ENCODE measurements at places on chromosomes 4 and X. TPM values are rescaled to one million over a fixed set of nuclear protein-coding genes. Genes with fewer than 3 reads are reported as not detected.
A peak's percentile ranks its signal among the peaks of the same experiment; 100 is the strongest.

DNA sequence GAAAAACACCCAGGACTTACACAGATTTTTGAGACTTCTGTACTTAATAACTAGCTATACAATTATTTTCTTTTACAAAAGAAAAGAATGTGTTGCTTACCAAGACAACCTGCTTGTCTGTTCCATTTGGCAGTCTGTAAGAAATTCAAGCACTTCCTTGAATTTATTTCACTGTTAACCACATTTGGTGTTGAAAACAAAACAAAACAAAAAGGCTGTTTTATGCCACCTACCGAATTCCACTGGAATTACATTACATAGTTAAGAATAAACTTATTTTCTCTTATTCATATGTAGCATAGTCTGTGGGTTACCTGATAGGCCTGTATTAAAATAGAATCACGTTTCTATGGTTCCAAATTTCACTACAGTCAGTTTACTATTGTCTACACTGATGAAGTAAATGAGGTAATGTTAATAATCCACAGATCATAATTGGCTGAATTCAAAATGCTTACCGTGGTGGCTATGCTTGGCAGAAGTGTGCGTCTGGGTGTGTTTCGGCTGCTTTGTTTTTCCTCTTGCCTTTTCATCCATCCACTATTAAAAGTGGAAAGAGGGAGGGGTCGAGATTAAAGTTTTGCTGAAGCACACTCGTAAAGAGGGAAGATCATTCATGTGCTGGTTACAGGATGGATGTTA, at the start of gene TLR1:
Gene TLR1, minus strand, starts transcription at position 138 of the 642 bp plus-strand sequence. CDS start 5,960 bp downstream, outside the sequence.
- DNase-seq: peak; percentile 76

GRCh38 chrX:11509786-11510185, 155.9 kb downstream of the ARHGAP6 start:
- peak; percentile 26 for DNase-seq

The RAB40AL gene
- not detected for total RNA-seq

The XK gene
- 0.13 TPM for total RNA-seq

Data from LHCN-M2 (cell line).